ENCODE measurements at places on chromosomes 16 and 17. TPM values are rescaled to one million over a fixed set of nuclear protein-coding genes. Genes with fewer than 3 reads are reported as not detected.

GRCh38 chr17:79819085-79819484, 20.2 kb downstream of the CBX4 start:
- DNase-seq, result no peak

GRCh38 chr16:89847940-89848297, 19.6 kb downstream of the SPIRE2 start:
- DNase-seq, result no peak

DNA sequence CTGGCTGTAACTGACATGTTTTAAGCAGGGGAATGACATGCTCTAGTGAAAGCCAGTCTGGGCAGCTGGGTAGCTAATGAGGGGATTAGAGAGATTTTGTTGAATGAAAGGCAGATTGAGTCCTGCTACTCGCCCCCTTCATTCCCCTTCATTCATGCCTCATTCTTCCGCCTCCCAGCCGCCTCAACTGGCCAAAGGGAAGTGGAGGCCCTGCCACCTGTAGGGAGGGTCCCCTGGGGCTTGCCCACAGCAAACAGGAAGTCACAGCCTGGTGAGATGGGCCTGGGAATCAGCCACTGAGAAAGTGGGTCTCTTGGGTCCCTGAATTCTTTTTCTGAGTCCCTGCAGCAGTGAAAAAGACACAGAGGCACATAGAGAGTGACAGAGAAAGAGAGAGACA, 1.1 kb upstream of the CD19 start:
- no peak for DNase-seq

GRCh38 chr16:56328276-56329022, 96.9 kb downstream of the AMFR start:
- no peak for DNase-seq

DNA sequence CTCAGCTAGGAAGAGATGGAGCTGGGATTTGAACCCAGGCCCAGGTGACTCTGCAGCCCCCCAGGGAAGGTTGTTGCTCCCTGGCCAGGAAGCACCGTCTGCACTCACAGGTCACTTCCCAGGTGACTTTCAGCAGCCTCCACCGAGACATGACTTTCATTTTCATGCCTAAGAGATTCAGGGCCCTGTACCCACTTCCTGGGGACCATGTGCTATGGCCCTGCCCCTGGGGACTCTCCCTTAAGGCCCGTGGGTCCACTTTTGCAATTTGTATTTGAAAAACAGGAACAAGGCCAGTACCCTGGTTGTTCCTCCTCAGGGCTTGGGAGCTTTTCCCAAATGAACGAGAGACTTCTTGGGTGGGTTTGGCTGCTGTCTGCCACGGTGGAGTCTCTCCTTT, 191.0 kb downstream of the IRF8 start:
- no peak for DNase-seq

DNA sequence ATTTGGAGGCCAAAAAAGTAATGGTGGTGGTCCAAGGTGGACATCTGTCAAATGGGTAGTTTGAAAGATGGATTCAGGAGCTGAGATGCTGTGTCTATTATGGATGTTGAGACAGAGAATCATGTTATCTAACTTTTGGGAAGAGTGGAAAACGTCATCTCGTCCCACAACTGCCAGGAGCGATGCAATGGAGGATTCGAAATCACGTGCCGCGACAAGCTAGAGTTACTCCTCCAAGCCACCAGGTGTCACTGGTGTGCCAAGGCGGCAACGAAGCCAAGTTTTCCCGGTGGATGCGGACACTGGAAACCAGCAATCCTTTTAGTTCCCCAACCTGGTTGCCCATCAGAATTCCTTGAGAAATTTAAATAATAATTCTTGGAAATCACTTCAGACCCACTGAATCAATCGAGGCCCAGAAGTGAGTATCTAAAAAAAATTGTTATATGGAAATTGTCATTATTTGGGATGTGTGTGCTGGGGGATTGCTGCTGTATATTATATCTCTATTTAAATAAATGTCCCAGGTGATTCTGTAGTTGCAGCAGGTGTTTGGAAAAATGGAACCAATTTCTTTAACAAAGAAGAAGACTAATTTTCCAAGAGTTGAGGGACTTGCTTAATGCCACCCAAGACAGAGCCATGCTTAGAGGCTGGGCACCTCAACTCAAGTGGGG, 206.1 kb downstream of the HAPSTR1 start:
- DNase-seq, result no peak

DNA sequence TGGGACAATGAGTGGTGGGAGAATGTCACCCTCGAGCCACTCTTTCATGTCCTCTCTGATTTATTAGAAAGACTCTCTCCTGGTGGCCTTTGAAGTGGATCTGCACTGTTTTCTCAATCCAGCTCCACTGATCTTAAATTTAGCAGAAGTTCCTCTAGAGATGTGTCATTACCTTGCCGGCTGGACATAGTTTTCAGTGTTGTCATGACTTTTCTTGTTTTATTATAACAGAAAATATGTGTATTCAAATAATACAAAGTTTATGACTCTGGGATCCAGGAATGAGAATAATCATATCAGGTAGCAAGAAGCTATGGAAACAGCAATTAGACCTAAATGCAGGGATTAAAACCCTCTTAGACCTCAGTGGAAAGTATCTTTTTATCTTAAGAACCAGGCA, 247.5 kb upstream of the ELAC2 start:
- DNase-seq, result no peak

Gene GTF3C1
- total RNA-seq, result 56.7 TPM
